ENCODE measurements at places on chromosomes 4 and X.
A peak's percentile ranks its signal among the peaks of the same experiment; 100 is the strongest.

DNA sequence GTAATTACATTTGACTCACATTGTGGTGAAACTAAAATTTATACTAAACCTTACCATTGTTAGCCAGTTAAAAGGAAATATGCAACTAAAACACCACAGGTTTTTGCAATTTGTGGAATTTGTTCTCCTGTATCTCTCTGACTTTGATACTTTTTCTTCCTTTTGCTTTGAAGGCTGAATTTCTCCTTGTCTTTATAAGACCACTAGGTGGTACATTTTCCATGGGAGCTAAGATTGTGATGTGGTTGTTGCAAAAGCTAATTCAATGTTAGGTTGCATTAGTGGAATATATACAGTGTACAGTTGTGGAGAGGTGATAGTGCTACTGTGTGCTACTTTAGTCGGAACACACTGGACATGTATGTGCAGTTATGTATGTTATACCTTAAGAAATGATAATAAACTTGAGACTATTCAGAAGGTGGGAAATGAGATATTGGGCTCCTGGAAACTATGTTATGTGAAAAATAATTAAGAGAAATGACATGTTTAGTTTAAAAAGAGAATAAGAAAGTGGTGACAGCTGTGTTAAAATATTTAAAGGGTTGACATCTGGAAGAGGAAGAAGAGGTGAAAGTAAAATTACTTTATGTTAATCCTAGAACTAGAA is 70.3 kb downstream of the ARL9 start:
- DNase-seq: no peak

DNA sequence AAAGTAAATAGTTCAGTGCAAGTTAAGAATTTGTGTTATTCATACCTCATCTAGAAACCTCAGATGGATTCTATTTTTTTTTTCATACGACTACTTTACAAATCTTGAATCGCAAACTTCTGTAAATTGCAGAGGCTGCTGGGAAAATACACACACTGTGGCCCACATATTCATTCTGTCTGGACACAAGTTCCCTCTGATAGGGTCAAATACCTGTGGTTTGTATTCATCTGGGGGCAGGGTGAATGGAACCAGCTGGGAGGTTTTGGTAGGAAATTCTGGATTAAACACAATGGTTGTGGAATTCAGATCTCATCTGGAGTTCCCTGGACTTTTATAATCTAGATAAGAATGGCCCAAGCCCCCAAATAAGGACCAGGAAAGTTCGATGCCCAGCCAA is 56.2 kb downstream of the SPATA18 start:
- no peak for DNase-seq

DNA sequence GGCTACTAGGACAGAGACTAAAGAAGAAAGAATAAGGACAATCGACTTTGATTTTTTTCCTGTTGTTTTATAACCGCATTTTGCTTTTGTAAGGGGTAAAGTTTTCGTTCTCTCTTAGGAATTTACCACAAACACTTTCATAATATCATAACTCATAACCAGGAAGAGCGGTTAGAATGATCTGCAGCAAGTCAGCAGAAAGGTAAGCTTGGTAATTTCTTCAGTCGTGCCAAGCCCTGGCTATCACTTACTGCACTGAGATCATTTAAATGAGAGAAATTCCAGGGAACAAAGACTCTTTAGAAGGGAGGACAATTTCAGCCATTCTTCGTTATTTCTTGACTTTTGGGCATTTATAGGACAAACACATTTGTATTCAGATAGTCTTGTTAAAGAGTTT is 258.1 kb downstream of the UNC5C start:
- DNase-seq: no peak

GRCh38 chr4:98928131-98928504 is 815 bp downstream of the EIF4E start:
- peak; percentile 27 for DNase-seq

DNA sequence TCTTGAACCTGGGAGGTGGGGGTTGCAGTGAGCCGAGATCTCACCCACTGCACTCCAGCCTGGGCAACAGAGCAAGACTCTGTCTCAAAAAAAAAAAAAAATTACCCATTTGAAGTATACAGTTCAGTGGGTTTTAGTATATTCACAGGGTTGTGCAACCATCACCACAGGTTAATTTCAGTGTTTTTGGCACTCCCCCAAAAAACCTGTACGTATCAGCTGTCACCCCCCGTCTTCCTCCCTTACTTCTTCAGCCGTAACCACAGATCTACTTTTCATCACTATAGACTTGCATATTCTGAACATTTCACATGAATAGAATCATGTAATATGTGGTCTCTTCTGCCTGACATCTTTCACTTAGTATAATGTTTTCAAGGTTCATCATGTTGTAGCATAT is 11.7 kb upstream of the PTTG2 start:
- no peak for DNase-seq
